Tibial nerve (tissue), 4 donors: ENCODE measurements at places on chromosomes 7 and 10.

DNA sequence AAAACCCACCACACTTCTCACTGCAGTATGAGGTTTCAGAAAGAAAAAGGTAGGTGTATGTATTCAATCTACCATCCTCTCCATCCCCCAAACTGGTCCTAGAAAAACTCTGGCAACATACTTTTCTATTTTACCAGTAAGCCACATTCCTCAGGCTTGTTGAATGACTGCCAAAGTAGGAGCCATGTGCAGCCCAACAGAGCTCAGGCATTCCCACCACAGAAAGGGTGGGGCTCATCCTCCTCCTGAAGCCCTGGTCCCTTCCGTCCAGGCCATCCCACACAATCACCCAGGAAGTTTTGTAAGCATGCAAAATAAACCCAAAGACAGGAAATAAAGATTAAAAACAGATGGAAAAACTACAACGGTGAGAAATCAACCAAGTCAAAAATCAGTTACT, 57.2 kb downstream of the MAD1L1 start:
- peak; percentile 29 for DNase-seq

GRCh38 chr10:109698086-109698485, 225.2 kb downstream of the XPNPEP1 start:
- peak; percentile 26 for DNase-seq

DNA sequence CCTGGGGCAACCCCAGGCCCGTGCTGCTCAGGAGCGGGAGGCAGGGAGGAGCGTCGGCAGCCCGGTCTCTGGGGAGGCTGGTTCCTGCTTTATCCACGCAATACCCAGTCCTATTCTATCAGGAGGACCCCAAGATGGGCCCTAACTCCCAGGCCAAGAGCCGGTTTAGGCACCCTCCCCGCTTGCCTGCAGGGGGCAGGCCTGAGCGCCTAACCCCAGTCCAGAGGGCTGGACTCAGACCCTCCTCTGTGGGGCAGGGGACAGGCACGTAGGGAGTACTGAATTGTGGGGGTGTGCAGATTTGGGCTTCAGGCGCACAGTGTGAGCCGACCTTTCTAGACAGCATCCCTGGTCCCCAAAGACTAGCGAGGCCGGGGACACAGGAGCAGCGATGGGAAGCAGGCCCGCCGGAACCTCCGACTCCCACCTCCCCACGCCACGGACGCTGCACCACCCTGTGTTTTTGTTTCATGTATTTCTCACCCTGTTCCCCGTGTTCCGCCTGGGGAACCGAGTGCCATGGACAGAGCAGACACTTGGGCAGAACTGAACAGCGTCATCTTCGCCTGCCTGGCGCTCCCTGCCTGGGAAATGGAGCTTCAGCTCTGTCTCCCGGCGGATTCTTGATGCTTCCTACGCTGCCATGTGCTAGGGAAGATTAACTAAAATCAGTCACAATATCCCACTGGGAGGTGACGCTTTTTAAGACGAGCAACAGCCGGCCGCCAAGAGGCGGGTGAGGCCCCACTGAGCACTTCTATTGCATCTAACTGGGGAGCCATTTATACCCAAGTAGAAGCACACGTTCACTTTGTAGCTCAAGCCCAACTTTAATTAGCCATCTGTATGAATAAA, 5.3 kb downstream of the NUDT1 start:
- DNase-seq, result no peak

DNA sequence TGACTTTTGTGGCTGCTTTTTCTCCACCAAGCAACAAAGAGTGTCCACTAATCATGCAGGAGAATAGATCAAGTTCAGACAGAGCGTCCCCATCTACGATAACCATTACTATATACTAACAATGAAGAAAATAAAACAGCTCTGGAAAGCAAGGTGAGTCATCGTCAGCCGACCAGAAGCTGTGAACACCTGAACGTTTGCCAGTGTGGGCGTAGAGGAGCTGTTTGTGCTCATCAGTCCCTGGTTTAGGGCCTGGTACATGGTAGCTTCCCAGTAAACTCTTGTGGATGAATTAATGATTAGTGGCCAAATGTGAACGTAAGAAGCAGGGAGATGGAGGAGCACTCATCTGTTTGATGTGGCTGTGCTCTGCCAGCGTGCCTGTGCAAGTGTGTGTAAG, 180.7 kb downstream of the EVX1 start:
- DNase-seq, result no peak

GRCh38 chr10:98560565-98560964, 113.8 kb upstream of the HPS1 start:
- DNase-seq, result no peak

- DNase-seq, result no peak
These were observed 73.5 kb downstream of the AOAH start for GRCh38 chr7:36650766-36651312.

DNA sequence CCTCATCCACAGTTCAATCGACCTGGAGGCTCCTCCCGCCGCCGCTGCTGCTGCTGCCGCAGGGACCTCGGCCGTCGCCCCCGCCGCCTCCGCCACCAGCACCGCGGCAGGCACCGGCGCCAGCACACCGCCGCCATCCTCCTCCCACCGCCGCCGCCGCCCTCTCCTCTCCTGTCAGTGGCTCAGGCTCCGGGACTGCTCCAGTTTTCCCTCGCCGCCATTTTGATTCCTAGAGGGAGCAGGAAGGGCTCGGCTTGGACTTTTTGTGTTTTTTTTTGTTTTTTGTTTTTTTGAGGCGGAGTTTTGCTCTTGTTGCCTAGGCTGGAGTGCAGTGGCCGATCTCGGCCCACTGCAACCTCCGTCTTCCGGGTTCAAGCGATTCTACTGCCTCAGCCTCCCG, 3.0 kb upstream of the MCM10 start:
- no peak for DNase-seq
